ENCODE measurements at places on chromosomes 5 and 9.
A peak's percentile ranks its signal among the peaks of the same experiment; 100 is the strongest.

GRCh38 chr5:152007653-152008335 is 83.1 kb upstream of the GLRA1 start:
- no peak overlapping the region for H3K27ac ChIP-seq
- no peak overlapping the region for H3K4me3 ChIP-seq
- no peaks in the 10 kb centered on the region for H3K4me1 ChIP-seq
- no peak for DNase-seq

- no peaks in the 10 kb centered on the region for H3K4me1 ChIP-seq
- no peak overlapping the region for H3K27ac ChIP-seq
- no peaks in the 10 kb centered on the region for H3K36me3 ChIP-seq
Observed at GRCh38 chr5:127685662-127686061, 17.5 kb upstream of the CCDC192 start.

GRCh38 chr5:113253037-113253436 is 181.8 kb downstream of the TSSK1B start:
- H3K4me1 ChIP-seq = no peaks in the 10 kb centered on the region
- H3K36me3 ChIP-seq = no peaks in the 10 kb centered on the region
- H3K27ac ChIP-seq = no peak overlapping the region
- no peak for DNase-seq
- H3K4me3 ChIP-seq = no peak overlapping the region

DNA sequence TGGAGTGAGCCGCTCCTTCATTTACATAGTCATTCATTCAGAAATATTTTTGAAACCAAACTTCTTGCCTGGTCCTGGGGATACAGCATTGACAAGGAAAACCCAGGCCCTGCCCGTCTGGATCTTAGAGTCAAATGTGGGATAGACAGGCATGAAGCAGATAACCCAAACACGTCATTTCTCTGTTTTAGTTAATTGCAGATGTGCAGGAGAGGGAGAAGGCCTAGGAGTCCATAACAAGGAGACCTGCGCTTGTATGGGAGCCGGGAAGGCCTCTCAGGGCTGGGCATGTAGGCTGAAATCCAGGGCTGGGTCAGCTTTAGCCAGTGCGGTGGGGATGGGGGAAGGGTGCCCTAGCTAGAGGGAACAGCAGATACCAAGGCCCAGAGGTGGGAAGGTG is 43.3 kb downstream of the PRRX2 start:
- H3K36me3 ChIP-seq = no peaks in the 10 kb centered on the region
- no peak overlapping the region for H3K4me3 ChIP-seq
- DNase-seq = no peak
- no peaks in the 10 kb centered on the region for H3K4me1 ChIP-seq
- H3K27ac ChIP-seq = no peak overlapping the region

DNA sequence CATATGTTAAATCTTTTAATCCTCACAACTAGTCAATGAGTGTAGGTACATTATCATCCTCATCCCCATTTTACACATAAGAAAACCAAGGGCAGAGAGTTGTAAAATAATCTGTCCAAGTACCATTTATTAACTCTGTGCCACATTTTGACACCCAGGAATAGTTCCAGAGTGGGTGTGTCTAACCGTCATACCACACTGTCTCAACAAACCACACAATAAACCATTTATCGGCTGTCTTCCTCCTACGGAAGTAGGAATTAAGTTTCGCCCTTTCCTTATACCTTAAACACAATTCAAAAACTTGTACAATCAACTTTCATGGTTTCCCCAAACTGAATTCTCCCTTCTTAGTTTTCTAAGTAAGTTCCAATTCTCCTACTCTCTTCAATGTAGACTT is 11.4 kb downstream of the AP3B1 start:
- H3K4me1 ChIP-seq = peaks cover 35% of the 10 kb centered on the region
- DNase-seq = no peak
- no peaks in the 10 kb centered on the region for H3K27me3 ChIP-seq
- no peak overlapping the region for H3K27ac ChIP-seq
- H3K36me3 ChIP-seq = no peaks in the 10 kb centered on the region
- peak overlapping the region; percentile 18 for H3K4me3 ChIP-seq

DNA sequence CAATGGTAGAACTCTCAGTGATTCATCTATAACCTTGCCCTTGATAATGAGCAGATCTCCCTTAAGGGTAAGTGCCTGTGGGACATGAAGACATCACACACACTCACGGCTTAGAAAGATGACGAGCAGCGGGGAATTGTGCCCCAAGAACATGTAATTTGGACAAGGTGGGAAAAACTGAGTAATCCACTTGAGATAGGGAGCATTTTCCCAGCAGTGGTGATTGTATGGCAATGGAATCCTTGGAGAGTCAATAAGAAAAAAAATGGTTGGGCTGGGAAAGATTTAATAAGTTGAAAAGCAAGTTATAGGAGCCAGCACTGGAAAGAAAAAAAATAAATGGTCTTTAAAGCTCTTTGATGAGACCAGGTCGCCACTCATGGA is 193.1 kb downstream of the GLIS3 start:
- no peaks in the 10 kb centered on the region for H3K27me3 ChIP-seq
- no peak overlapping the region for H3K27ac ChIP-seq
- H3K4me1 ChIP-seq = no peaks in the 10 kb centered on the region
- H3K36me3 ChIP-seq = no peaks in the 10 kb centered on the region
- H3K4me3 ChIP-seq = no peak overlapping the region
- no peak for DNase-seq

- H3K36me3 ChIP-seq = peaks cover 12% of the 10 kb centered on the region
- no peaks in the 10 kb centered on the region for H3K4me1 ChIP-seq
- H3K27me3 ChIP-seq = no peaks in the 10 kb centered on the region
- no peak for DNase-seq
Observed at GRCh38 chr9:123741214-123741613, 188.7 kb downstream of the DENND1A start.

- H3K27ac ChIP-seq = no peak overlapping the region
- DNase-seq = no peak
- H3K4me1 ChIP-seq = no peaks in the 10 kb centered on the region
- no peak overlapping the region for H3K4me3 ChIP-seq
- H3K36me3 ChIP-seq = no peaks in the 10 kb centered on the region
Observed at GRCh38 chr9:70868661-70869652, 252.5 kb downstream of the TRPM3 start.

Measured in immature natural killer cell (primary cell).